ENCODE measurements at places on chromosomes 7 and 10.
A peak's percentile ranks its signal among the peaks of the same experiment; 100 is the strongest.

- DNase-seq: no peak
These were observed 320.7 kb downstream of the SUGCT start for GRCh38 chr7:40455485-40455884.

DNA sequence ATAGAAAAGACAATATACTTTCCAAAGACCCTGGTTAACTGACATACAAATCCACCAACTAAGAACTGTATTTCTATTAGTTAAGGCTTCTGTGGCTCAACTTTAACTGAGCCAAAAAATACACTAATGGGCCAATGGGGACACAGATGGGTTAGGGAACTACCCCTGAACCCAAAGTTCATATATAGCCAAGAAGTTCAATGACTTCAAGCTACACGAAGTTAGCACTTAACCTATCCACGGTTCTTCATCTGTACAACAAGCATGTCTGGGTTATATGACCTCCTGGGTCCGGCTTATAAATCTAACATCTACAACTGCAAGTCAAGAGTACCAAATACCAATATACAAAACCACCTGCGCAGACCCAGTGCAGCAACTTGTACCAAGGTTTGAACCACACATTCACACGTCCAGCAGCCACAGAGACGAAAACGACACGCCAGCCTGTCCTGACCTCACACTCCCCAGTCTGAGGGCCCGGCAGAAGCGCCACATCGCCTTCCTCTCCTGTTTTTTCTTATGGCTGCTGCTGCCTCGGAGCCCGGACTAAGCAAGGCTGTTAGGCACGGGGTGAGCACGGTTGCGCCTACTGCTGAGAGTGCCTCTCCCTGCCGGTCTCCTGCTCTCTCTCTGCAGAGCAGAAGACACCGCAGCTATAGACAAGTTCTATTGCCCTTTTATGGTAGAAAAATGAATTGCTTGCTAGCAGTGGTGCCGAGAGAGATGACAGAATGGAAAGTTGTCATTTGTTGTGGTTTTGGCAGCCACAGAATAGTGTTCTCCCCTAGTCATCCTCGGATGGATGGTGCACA is 86.3 kb downstream of the RNF216 start:
- no peak for DNase-seq

- no peak for DNase-seq
These were observed 81.1 kb downstream of the ARHGAP12 start for GRCh38 chr10:31847515-31847914.

DNA sequence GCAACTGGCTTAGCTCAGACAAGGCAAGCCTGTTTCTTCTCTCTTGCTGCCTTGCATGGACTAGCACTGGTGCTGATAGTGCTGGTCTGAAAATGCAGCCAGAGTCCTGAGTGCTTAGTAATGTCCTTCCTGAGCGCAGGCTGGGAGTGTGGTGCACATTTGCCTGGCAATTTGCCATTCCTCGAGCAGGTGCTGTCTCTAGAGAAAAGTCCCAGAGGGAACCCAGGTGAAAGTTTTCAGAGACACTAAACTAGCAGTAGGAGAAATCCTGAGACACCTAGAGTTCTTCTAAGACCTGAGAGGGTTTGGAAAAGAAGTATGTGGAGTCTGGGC is 1.9 kb downstream of the SFTPD start:
- DNase-seq: no peak

DNA sequence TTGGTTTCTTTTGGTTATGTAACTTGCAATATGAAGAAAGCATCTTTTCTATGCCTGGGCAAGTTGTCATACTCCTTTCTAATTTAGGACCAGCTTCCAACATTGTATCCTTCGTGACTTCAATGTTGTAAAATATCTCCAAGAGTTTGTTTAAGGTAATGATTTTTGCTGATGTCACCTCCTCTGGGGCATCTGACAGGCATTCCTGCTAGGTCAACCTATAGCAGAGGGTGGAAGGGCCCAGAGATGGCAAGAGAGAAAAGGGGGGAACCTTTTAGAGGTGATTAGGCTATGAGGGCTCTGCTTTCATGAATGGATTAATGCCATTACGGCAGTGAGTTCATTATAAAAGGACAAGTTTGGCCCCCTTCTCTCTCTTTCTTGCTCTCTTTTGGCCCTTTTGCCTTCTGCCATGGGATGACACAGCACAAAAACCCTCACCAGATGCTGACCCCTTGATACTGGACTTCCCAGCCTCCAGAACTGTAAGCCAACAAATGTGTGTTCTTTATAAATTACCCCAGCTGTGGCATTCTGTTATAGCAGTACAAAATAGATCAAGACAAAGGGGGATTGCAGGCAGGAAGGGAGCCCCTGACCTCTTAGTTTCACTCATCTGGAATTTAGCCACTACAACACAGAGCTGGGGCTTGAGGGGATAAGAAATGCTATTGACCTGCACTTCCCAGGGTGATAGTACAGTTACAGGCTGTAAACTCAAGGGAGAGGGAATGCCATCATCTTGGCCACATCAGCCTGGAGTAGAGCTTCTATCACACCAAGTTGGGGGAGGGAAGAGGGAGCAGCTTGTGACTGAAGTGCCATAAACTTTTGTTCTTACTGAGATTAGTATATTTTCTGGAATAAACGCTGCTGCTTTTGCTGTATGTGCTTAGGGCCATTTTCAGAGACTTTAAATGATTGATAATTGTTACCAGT is 195.9 kb downstream of the CFTR start:
- DNase-seq: no peak

DNA sequence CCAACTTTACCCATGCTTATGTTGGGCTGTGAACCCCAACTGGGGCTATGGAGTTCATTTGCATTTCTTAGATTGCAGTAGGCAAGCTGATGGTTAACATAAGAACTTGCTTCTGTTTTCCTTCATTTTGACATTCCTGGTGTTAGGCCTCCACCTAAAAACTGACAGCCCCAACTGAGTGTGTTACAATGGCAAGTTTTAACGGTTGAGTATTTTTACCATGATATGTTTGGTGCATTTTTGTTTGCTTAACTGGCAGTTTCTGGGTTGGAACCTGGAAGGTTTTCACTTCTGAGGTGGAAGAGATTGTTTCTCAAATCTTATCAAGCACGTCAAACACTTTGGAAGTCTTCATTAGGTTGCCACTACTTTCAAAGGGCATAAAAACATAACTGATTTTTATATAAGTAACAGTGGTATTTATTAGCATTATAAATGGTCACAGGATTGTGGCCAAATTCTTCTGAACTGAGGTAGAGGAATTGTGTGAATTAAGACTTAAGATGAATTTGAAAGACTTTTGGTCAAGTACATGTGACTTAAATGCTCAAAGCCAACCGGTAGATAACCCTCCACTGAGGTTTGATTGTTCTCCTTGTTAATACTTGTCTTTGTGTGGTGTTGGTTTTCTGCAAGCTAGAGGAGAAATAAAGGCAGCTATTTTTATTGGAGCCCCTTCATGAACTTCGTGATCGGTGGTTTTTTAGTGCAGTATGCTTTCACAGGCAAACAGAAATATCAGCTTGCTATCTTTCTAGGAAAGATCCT is 2.8 kb downstream of the BMI1 start:
- no peak for DNase-seq

GRCh38 chr7:157757776-157758467 is 421.1 kb downstream of the DNAJB6 start:
- DNase-seq: no peak

GRCh38 chr10:12466704-12467305 is 117.5 kb downstream of the CAMK1D start:
- peak; percentile 51 for DNase-seq

- DNase-seq: no peak
These were observed 13.1 kb upstream of the ASB4 start for GRCh38 chr7:95472581-95473161.

DNA sequence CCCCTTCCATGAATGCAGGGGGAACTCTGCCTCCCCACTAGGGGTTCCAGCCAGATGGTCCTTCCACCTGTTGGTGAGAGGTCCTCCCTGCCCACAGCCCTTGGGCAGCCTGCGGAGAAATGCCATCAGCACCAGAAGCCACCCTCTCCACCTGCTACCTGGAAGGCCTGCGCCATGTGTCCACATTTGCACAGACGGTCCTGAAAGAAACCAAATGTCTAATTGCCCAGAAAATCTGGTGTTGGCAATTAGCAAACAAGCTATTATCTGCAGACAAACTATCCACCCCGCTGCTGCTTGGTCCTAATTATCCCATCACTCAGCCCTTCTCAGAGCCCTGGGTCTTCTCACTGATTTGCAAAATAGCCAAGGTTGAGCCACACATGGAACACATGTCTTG is 32.3 kb downstream of the HSPA12A start:
- no peak for DNase-seq

GRCh38 chr10:63423494-63423893 is 42.3 kb downstream of the JMJD1C start:
- DNase-seq: no peak

GRCh38 chr10:110775406-110775805 is 96.3 kb upstream of the PDCD4 start:
- no peak for DNase-seq

- no peak for DNase-seq
These were observed 491.7 kb downstream of the CCSER2 start for GRCh38 chr10:84820120-84820519.

DNA sequence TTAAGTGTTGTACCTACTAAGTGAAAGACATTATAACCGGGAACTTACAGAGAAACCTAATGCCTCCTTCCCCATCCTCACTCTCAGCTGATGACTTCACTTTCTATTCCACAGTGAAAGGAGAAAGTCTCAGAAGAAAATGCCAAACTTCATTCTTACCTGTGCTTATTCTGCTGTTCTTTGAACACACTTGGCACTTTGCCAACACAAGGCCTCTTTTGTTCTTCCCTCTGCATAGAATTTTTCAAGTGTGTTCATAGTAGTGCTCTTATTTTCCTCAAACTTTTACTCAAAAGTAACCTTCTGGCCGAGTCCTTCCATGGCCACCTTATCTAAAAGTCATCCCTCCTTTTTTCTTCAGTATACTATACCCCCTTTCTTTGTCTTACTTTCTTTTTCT is 59.4 kb upstream of the ETV1 start:
- no peak for DNase-seq

- DNase-seq: no peak
These were observed 705.0 kb downstream of the PARD3 start for GRCh38 chr10:34109952-34110702.

DNA sequence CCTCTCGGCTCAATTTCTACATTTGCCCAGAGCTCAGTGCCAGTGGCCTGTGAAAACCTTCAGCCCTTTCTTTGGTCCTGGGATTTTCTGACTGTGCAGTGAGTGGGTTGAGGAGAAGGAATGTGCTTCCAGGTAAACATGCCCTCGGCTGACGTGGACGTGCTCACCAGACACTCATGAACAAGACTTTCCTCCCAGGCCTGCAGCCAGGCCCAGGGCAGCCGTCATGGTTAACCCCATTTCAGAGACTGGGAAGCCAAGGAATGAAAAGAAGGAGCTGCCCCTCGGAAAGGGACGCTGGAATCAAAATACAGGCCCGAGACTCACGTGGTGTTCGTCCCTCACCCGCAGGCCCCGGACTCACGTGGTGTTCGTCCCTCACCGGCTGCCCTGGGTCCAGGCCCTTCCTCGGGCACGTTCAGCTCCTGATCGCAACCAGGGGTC is 8.8 kb upstream of the CALML5 start:
- no peak for DNase-seq

- no peak for DNase-seq
These were observed 51.9 kb upstream of the CHST15 start for GRCh38 chr10:124145109-124145870.

GRCh38 chr7:134469622-134470021 is 10.7 kb upstream of the AKR1B1 start:
- DNase-seq: no peak

GRCh38 chr10:47370015-47370767 is 13.9 kb downstream of the ZNF488 start:
- no peak for DNase-seq

GRCh38 chr10:121236621-121237020 is 361.6 kb downstream of the FGFR2 start:
- DNase-seq: no peak

DNA sequence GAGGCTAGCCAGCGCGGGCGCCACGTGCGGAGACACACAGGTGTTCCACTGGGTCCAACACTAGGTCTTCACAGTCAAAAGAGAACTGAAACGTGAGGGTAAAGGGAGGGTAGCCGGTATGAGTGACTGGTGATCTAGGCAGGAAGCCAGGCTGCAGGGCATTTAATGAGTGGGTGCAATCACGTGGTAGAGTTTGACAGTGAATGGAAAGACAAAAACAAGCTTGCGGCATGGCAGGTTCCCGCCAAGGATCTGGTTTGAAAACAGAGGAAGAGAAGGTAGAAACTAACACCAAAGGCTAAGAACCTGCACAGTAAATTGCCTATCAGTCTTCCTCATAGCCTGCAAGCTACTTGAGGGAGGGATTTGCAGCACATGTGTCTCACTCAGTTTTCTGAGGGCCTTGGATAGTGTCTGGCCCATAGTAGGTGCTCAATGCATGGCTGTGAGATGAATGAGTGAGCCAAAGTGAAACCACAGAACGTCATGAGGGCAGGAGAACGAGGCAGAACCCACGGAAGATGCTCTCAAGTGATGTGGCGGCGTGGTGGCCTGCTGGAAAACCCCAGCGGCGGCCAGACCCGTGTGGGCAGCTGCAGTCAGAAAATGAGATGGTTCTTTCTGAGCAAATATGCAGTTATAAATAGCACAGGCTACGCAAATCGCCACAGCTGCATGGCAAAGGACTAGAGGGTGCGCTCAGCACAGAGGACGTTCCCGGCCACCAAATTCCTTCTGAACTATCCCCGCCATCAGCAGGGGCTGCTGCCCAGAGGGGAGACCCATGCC is 183.6 kb upstream of the NFE2L3 start:
- no peak for DNase-seq

DNA sequence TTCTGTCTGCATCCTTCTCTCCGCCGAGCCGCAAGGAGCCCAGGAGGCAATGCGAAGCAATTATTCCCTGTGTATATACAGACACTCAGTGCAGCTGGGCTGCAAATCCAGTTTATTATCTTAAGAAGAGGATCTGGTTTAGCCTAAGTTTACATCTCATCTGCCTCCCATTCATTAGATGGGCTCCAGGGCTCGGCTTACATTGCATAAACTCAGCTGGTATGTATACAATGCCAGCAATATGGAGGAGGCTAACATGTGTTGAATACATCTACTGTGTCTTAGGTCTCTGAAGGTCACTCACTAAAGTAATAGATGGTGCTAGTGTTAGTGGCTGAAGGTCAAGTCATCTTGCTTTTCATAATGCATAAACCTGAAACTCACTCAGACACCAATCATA is 996.8 kb downstream of the KCNMA1 start:
- no peak for DNase-seq

- DNase-seq: no peak
These were observed 46.0 kb upstream of the ADAM12 start for GRCh38 chr10:126434235-126434634.
